Suprapubic skin (tissue), 4 donors: ENCODE measurements at places on chromosomes 5 and 9. TPM values are rescaled to one million over a fixed set of nuclear protein-coding genes. Genes with fewer than 3 reads are reported as not detected.

DNA sequence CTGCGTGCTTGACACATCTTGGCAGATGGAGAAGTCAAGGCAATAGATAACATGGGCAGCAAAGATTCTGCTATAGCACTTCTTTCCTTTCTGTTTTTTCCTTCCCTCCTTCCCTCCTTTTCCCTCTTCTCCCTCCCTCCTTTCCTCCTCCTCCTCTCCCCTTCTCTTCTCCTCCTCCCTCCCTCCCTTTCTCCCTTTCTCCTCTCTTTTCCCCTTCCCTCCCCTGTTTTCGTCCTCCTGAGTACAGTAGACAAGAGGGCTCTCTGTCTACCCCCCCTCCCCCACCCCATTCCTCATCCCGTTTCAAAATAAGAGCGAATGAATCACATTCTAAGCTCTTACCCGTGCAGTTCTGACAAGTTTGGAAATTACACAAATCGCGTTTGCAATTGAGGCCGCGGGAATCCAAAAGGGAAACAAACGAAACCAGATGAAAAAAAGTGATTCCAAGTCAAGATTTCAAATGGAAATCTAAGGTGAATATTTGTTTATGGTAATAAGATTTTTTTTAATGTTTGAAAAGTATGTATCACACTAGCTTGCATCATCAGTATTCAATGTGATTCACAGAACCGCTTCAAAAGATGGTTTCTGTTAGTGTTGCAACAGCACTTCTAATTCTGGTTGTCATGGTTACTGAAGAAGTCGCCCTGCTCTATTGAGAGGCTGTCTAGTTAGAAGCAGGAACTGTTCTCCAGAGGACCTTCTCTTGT is 1.3 kb downstream of the NIM1K start:
- DNase-seq = no peak

DNA sequence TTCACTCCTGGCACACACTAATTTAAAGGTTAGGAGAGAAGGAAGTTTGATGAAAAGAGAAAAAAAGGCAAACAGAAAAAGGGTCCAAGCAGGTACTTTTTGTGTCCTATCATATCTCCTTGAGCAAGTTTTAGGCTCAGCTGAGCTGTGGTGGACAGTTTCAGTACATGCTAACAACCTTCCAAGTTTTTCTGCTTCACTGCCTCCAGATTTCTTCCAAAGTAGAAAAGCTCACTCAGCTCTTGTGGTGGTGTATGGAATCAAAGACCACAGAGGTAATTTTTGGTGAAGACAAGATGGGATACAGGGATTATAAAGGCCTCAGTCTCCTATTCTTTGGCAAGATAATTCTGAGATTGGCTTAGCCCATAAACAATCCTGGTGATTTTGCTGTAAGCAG is 921.8 kb downstream of the NR2F1-AS1 start:
- DNase-seq = no peak

The PCDHGA5 gene
- 1.5 TPM for total RNA-seq

GRCh38 chr5:91252916-91253315 is 130.2 kb downstream of the ARRDC3 start:
- DNase-seq = no peak

DNA sequence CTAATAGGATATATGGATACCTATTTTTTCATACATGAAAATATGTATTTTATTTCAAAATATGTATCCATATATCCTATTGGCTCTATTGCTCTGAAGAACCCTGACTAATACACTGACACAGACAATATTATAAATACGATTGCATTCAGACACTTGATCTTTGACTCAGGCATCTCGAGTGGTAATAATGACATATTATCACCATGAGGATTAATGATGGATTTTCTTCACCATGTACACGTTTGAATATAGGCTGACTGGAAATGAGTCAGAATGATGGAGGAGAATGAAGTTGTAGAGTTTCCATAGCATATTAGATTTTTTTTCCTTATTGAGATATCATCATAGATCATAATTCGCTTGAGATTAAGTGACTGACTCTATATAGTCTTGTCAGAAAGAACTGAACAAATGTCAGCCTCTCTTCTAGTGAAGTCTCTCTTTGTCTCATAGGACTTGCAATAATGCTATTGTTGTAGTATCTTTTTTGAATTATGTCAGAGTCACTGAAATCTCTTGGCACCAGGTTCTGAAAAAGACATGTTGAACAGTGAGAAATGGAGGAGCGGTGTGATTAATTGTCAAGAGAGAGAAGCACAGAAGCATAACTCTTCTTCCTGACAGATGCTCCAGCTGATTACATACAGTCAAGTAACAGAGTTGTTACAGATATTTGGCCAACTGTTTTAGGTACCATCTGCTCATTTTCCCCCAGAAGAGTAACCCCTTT is 41.4 kb upstream of the SLCO6A1 start:
- DNase-seq = no peak

GRCh38 chr9:130461218-130461630 is 16.5 kb downstream of the ASS1 start:
- DNase-seq = no peak

DNA sequence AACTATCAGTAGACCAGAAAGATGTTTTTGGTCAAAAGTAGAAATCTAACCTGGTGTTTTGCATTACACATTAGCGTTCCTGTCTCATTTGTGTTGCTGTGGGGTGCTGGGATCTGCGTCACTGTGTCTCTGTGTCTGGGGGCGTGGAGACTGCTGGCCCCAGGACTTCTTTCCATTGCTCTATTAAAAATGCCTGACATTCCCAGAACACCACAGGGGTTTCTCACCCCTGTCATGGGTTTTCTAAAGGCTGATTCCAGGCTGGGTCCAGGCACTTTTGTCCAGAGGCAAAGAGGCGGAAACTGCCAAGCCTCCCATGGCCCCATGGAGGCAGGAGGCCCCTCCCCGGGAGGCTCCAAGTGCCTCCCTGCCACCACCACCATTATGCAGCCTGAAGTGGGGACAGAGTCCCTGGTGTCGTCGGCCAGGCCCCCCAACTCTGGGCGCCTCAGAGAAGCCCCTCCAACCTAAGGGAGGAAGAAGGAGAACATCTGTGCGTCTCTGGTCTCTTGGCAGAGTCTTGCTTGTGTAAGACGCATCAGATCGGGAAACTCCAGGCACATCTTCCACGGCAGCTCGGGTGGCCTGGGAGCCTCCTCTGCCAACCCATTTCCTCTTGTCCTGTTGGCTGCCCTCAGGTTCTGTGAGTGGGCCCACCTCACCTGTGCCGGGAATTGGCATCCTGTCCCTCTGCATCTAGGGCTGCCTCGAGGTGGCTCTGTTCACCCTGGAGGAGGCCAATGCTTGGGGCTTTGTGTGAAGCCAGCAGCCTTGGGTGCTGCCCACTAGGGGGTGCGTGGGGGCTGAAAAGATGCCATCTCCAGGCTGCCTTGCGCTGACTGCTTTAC is 13.8 kb upstream of the PLEKHG4B start:
- DNase-seq = no peak

- no peak for DNase-seq
These were observed 310.4 kb downstream of the ARL15 start for GRCh38 chr5:54000011-54000410.

DNA sequence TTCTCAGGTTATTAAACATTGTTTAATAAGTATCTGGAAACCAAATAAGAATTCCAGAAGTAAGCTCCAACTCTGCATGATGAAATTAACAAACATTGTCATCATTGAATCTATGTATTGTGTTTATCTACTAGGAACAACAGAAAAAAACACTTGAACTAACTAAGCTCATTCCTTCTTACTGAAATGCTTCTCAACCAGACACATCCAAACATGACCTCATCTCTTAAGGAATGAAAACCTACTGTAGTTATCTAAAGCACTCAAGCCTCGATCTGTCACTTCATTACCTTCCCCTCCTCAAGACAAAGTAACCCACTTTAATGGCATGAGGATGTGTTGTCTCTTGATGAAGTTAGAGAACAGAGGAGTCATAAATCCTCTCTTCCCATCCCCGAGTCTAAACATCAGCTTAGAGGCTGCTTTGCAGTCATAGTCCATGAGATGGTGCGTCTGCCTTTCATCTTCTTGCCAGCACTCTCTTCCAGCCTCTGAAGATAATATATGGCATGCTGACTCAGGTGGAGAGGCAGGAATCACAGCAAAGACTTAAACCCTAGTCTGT is 86.5 kb downstream of the CEMIP2 start:
- no peak for DNase-seq

GRCh38 chr5:149930043-149930748 is 14.4 kb downstream of the PDE6A start:
- no peak for DNase-seq

The CA9 gene
- 5.7 TPM for total RNA-seq

DNA sequence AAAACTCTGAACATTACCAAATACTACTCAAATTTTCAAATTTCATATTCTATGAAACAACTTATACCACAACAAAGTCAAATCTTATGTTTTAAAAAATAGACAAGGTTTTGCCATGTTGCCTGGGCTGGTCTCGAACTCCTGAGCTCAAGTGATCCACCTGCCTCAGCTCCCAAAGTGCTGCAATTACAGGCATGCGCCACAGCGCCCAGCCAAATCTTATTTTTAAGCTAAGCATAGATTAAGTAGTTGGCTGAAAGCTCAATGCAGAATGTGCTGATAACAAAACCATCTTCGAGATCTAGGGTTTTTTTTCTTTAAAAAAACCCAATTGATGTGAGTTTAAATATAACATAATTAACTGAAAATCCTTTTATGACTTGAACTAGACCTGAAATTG is 6.4 kb downstream of the LMBRD2 start:
- no peak for DNase-seq

The ROPN1L gene
- not detected for total RNA-seq

GRCh38 chr5:111720333-111720890 is 36.6 kb downstream of the NREP start:
- DNase-seq = no peak

DNA sequence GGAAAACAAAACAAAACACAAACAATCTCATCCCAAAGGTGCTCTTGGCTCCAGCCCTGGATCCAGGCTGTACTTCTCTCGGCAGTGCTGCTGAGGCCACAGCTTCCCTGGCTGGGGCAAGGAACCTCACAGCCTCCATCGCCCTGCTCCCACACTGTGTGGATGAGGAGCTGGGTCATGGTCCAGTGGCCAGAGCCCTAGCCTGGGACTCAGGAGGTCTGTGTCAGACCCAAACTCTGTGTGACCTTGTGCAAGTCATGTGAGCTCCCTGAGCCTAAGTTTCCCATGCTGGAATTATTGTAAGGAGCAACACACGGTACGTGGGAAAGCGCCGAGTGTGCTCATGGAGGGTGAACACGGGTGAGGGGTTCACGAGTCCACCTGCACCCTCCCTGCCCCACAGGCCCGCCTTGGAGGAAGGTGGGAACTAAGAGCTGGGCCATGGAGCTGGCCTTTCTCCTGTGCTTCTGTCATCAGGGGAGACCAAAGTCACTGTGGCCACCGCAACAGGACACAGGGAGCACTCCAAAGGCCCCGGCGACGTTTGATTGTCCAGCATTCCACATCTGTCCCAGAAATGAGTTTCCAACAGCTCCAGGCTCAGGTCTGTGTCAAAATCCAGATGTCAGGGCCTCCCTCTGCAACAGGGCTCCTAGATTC is 26.2 kb upstream of the SMU1 start:
- no peak for DNase-seq

The WNK2 gene
- total RNA-seq = 93.7 TPM

DNA sequence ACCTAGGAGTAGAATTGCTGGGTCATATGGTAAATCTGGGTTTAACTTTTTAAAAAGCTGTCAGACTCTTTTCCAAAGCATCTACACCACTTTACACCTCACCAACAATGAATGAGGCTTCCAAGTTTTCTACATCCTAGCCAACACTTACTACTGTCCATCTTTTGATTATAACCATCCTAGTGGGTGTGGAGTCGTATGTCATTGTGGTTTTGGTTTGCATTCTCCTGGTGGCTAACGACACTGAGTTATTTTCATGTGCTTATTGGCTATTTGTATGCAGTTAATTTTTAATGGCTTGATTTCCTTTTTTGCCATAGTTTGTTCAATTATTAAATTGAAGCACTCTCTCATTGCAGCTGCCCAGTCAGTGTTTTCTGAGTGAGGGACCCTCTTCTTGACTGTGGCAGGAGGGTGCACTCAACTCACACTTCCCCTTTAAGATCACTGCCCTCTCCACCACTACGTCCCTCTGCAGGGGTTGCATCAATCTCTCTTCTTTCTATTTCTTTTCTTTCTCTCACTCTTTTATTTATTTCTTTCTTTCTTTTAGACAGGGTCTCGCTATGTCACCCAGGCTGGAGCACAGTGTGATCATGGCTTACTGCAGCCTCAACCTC is 182.3 kb downstream of the C9orf152 start:
- no peak for DNase-seq

DNA sequence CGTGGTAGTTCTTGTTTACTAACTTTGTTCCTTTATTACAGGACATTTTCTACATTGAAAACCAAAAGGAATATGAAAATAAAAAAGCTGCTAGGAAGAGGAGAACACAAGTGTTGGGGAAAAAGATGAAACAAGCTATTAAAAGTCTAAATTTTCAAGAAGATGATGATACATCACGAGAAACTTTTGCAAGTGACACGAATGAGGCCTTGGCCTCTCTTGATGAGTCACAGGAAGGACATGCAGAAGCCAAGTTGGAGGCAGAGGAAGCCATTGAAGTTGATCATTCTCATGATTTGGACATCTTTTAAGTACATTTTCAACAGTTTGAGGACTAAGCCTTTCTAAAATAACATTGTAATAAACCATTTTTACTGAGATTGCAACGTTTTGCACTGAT is 23.8 kb downstream of the PHAX start:
- DNase-seq = no peak

The RNF180 gene
- 11.3 TPM for total RNA-seq

DNA sequence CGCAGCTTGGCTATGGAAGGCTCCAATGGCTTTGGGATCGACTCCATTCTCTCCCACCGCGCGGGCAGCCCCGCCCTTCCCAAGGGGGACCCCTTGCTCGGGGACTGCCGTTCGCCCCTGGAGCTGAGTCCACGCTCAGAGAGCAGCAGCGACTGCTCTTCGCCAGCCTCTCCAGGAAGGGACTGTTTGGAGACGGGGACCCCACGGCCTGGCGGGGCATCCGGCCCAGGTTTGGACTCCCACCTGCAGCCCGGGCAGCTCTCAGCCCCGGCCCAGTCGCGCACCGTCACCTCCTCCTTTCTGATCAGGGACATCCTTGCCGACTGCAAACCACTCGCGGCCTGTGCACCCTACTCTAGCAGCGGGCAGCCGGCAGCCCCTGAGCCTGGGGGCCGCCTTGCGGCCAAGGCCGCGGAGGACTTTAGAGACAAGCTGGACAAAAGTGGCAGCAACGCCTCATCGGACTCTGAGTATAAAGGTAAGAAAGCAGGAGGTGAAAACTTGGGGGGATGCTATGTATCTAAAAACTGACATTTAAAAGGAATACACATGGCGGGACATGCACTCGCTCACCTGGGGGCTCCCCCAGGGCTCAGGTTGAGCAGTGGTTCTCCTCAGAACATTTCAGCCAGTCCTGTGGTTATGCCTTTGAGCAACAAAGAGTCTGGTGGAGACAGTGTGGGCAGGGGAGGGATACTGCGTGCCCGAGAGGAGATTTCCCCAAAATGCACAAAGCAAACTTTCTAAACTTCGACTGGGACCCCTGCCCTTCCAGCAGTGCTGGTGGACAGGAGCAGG is 579 bp downstream of the BARHL1 start:
- no peak for DNase-seq

The IFNA13 gene
- not detected for total RNA-seq

DNA sequence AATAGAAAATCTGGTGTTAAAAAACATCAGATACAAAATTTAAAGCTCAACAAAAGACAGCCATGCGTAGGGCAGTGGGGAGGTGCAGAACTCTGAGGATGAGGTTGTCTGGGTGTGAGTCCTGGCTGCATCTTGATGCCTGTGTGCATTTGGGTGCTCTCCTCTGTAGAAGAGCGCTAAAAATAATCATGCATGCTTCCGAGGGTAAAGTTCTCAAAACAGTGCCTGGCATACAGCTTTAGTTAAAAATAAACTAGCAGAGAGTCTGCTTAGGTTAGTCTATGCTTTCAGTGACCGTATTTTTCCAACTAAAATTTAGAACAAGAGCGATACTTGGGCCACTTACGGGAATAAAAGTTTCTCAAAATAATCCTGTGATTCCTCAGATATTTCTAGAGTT is 55.5 kb upstream of the SPATA31C2 start:
- DNase-seq = no peak
